ENCODE measurements at places on chromosomes 1 and 21. TPM values are rescaled to one million over a fixed set of nuclear protein-coding genes. Genes with fewer than 3 reads are reported as not detected.

Gene PCP4
- not detected for total RNA-seq

Gene CLDN17
- not detected for total RNA-seq

Gene C1QC
- total RNA-seq = not detected

Gene LIX1L
- 8.4 TPM for total RNA-seq

Gene LRRC38
- total RNA-seq = 0.38 TPM

Measured in smooth muscle cell of the coronary artery (primary cell).